ENCODE measurements at places on chromosomes 11 and 22.

DNA sequence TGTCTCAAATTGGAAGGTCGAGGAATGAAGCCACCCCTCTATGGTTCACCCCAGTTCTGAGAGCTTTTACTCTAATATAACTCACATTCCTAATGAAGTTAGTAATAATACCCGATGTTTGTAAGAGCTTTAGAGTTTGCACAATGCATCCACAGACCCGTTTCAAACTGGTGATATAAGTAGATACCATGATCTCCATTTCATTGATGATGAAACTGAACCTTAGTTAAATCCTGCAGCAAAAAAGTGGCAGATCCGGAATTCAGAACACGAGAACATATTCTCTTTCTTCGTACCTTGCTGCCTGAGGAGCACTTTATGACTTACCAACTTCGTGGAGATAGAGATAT, 757 bp upstream of the RBFOX2 start:
- DNase-seq, result no peak

- no peak for DNase-seq
These were observed 194.0 kb downstream of the FAM76B start for GRCh38 chr11:95595541-95595940.

DNA sequence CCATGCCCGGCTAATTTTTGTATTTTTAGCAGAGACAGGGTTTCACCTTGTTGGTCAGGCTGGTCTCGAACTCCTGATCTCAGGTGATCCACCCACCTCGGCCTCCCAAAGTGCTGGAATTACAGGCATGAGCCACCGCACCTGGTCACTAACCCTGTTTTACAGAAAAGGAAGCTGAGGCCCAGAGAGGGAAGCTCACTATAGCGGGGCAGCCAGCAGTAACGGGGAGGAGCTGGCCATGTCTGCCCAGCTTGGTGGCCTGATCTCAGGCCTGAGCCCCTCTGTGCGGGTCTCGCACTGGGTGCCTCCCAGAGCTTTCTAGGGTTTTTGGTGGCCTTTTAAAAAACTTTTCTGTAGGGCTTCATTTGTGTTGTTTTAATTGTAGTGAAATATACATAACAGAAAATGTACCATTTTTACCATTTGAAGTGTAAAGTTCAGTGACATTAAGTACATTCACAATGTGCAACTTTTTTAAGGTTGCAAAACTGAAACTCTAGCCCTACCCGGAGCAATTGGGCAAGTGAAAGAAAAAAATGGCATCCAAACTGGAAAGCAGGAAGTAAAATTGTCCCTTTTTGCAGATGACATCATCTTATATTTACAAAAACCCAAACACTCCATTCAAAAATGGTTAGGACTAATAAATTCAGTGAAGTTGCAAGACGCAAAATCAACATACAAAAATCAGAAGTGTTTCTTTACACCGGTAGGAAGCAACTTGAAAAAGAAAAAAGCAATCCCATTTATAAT, 14.5 kb upstream of the CYTH4 start:
- no peak for DNase-seq

GRCh38 chr11:123755344-123755743, 1.0 kb upstream of the OR6X1 start:
- no peak for DNase-seq

GRCh38 chr11:76674517-76675400, 4.2 kb upstream of the LRRC32 start:
- DNase-seq, result no peak

GRCh38 chr11:15198284-15198683, 83.6 kb downstream of the INSC start:
- DNase-seq, result no peak
